ENCODE measurements at places on chromosomes 6 and 20.

DNA sequence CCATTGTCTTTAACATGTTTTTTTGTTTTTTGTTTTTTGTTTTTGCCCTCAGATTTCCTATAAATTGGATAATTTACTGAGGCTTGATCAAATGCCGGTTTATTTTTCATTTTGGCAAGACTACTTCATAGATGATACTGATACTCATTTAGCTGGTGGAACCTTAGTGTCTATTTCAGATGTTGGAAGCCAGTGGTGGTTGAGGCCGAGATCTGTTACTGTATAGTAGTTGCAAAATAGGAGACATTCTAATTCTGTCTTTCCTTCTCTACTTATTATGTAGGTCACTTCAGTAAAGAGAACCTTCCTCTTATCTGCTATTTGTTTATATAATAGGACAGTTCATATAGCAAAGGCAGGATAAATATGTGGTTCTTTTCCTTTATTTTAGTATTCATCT lies 63.4 kb downstream of the STXBP5 start:
- no peak for DNase-seq

DNA sequence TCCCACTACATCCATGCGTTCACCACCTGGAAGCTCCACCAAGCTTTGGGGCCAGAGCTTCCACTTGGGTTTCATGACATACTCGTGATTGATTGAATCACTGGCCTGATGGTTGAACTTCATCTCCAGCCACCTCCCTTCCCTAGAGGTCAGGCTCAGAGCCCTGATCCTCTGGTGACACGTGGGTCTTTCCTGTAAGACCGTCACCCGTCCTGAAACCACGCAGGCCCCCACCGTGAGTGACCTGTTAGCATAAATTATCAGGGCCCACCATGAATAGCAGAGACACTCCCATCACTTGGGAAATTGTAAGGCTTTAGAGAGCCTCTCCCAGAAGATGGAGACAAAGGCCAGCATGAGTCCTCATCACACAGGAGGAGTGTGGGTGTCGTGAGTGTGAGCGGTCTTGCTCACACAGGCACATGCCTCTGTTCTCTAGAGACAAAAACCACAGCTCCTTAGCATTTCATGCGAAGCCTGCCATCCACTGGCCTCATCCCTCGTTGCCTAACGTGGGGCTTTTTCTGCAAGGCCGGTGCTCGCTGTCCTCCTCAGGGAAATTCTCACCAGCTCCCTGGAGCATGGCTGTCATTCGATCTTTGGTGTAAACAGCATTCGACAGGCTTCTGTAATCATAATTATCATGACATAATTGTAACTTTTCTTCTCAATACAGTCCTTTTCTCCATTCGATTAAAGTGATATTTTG lies 65.1 kb upstream of the DUSP22 start:
- DNase-seq = no peak

DNA sequence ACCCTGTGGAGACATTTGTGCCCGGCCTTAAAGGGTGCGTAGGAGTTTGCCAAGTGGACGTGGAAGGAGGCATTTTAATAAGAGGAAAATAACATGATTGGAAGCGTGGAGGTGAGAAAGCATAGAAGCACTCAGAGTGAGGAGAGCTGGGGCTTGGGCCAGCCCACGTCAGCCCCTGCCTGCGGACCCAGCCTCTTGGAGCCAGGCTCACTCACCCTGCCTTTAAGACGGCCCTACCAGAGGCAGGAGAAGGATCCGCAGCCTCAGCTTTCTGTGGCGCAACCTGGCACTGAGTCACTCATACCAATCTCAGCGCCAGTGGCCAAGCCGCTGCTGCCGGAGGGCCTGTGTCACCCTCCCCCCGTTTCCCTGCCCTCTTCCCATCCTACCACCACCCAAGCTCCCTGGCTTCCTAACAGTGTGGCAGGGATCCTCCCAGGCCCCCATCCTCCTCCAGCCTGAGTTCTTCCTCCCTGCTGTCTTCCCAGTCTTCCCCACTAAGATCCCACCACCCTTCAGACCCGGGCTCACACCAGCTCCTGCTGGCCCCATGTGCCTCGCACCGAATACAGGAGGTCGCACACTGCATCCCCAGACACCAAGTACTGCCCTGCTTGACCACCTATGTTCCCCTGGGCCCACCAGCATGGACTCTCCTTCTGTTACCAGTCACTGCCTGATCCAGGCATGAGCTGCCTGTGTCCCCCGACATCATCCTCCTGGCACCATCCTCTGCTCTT lies 285.2 kb downstream of the UST start:
- DNase-seq = no peak

DNA sequence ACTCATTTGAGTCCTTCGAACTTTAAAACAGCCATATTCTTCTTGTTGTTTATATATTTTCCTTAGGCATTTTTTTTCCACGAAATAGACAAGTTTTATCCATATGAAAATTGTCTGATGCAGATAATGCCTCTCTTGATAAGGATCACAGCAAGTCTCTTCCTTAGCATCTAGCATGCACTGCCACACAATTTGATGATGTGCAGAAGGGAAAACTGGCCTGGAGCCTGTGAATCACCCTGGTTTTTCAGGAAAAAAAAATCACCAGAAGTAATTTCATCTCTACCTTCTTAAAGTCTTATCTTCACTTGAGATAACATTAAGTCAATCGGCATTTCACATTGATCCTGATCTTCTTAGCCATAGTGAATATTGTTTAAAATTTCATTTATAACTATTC lies 199.8 kb downstream of the TENT5A start:
- no peak for DNase-seq

DNA sequence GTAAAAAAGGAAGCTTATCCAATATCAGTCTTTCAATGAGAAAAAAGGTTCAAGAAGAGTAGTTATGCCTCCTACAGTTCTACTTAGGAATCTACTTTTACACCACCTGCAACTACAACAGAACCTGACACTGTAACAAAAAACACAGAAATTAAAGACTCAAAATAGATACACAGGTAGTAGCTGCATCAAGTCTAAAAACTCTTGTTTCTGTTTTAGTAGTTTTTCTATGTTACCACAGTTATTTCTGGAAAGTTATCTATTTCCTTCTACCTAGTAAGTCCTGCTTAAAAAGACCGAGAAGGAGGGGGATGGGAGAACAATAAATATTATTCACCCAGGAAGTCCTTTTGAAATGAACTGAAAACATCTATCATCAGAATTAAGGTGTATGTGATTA lies 52.5 kb downstream of the ATG5 start:
- no peak for DNase-seq

- DNase-seq = no peak
These were observed 586 bp upstream of the LST1 start for GRCh38 chr6:31585491-31585890.

- peak; percentile 35 for DNase-seq
These were observed 21.2 kb downstream of the GNAS-AS1 start for GRCh38 chr20:58829531-58829941.

GRCh38 chr6:77298283-77298682 lies 165.0 kb downstream of the HTR1B start:
- DNase-seq = no peak

DNA sequence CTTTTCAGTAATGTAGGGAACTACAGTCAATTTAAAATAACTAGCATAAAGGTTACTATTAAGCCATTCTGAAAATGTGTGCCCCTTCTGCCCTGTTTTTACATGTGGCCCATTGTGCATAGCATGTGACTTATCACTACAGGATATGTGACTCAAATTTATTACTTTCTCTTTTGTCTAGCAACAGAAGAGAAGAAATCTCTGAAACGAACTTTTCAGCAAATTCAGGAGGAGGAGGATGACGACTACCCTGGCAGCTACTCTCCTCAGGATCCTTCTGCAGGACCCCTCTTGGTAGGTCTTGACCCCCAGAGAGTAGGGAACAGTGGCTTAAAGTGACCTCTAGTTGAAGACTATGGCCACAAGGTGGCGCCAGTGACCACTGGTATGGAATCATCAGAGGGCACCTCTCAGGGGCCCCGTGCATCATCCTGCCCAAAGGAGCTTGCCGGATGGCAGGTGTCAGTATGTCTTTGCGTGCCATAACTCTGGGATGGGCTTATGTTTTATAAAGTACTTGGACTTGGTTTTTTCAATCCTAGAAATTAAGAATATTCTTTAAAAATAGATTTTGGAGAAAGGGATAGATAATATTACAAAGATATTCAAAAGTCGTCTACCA lies 23.9 kb downstream of the RPRD1B start:
- DNase-seq = peak; percentile 81

DNA sequence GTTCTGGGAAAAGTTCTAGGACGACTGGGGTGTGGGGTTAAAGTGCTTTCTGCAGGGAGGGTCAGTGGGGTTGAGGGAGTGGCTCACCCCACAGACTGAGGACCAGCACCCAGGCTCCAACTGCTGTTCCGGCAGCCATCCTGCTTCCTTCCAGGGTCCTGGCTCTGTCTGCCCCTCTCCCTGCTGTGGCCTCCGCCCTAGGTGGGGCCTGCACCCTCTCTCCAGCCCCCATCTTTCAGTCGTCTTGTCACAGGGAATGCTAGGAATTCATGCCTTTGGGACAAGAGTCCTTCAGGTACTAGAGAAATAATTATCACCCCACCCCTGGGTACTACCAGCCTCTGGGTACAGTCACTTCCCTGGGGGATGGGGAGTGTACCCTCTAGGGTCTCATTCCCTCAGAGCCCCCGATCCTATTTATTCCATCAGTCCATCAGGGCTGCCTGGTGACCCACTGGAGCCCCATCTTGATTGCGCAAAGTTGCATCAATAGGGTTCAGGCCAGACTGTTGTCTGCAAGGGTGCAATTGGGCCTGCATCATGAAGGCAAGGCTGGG lies at the start of gene AGER:
TSS of gene AGER (minus strand) at position 170 of the 557 bp plus-strand sequence. CDS start at position 139, 31 bp downstream.
- no peak for DNase-seq

DNA sequence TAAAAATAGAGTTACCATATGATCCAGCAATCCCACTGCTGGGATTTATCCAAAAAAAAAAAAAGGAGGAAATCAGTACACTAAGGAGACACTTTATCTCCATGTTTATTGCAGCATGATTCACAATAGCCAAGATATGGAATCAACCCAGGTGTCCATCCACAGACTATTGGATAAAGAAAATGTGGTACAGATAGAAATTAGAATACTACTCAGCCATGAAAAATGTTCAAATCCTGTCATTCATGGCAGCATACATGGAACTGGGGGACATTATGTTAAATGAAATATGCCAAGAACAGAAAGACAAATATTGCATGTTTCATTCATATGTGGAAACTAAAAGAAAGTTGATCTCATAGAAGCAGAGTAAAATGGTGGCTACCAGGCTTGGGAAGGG lies 75.3 kb downstream of the ERMARD start:
- DNase-seq = no peak

GRCh38 chr20:1983301-1983700 lies 10.6 kb downstream of the PDYN start:
- no peak for DNase-seq

- DNase-seq = no peak
These were observed 233.5 kb downstream of the TMEM242 start for GRCh38 chr6:157089851-157090250.

GRCh38 chr20:45218124-45218523 lies 3.0 kb upstream of the SEMG2 start:
- DNase-seq = no peak

DNA sequence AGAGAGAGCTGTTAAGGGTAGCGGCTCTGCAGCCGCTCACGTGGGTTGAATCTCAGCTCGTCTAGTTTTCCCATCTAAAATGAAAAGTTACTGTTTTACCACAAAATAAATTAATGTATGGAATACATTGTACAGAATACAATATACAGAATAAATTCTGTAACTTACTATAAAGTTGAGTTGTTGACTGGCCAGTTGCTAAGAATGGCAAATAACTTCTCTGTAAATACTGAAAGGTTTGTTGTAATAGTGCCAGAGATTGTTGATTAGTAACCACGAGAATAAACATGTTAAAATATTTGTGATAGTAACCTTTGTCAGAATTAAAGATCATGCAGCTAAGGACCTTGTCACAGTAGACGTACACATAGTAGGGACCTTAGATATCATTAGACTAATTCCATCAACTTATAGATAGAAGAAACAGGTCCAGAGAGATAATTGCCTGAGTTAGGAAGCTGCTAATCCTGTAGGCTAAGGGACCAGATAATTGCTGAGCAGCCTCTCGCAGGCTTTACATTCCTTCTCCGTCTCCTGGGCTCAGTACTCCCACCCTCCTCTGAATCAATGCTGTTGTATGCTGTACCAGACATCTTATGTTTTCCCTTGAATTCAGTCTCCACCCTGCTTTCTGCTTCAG lies 544 bp upstream of the NRM start:
- no peak for DNase-seq

- peak; percentile 56 for DNase-seq
These were observed 1383.5 kb upstream of the DEFB115 start for GRCh38 chr20:29873946-29874345.
